Colonic mucosa (tissue), 4 donors: ENCODE measurements at places on chromosomes 3 and 15. TPM values are rescaled to one million over a fixed set of nuclear protein-coding genes. Genes with fewer than 3 reads are reported as not detected.
A peak's percentile ranks its signal among the peaks of the same experiment; 100 is the strongest.

- H3K36me3 ChIP-seq = no peaks in the 10 kb centered on the region
- H3K27me3 ChIP-seq = peaks cover 15% of the 10 kb centered on the region
- no peaks in the 10 kb centered on the region for H3K4me1 ChIP-seq
- peak; percentile 64 for DNase-seq
- peak overlapping the region; percentile 39 for H3K4me3 ChIP-seq
These were observed 19.2 kb upstream of the CORO2B start for GRCh38 chr15:68559345-68560310.

GRCh38 chr15:36914960-36915808, 185.2 kb downstream of the MEIS2 start:
- no peaks in the 10 kb centered on the region for H3K4me1 ChIP-seq
- H3K27me3 ChIP-seq = no peaks in the 10 kb centered on the region
- no peaks in the 10 kb centered on the region for H3K36me3 ChIP-seq

GRCh38 chr15:28900041-28900891, 14.5 kb downstream of the APBA2 start:
- no peaks in the 10 kb centered on the region for H3K27me3 ChIP-seq
- H3K27ac ChIP-seq = no peak overlapping the region
- no peak overlapping the region for H3K4me3 ChIP-seq
- DNase-seq = no peak

GRCh38 chr15:58284293-58284692, 146.1 kb downstream of the AQP9 start:
- no peak for DNase-seq
- no peaks in the 10 kb centered on the region for H3K27me3 ChIP-seq
- H3K27ac ChIP-seq = no peak overlapping the region
- no peaks in the 10 kb centered on the region for H3K4me1 ChIP-seq
- no peak overlapping the region for H3K4me3 ChIP-seq

Gene ARPIN
- 36.7 TPM for total RNA-seq

Gene MESP2
- 5.4 TPM for total RNA-seq
